Ovary (tissue), 10 donors: ENCODE measurements at places on chromosomes 6 and 20. TPM values are rescaled to one million over a fixed set of nuclear protein-coding genes. Genes with fewer than 3 reads are reported as not detected.

The EFCAB8 gene
- polyA plus RNA-seq = not detected

- no peak for DNase-seq
Observed at GRCh38 chr6:166259296-166259977, 48.8 kb downstream of the PRR18 start.

GRCh38 chr20:34129518-34130162 is 17.6 kb upstream of the EIF2S2 start:
- peak; percentile 54 for DNase-seq

The PSORS1C2 gene
- not detected for polyA plus RNA-seq

The PDE7B gene
- 11.6 TPM for polyA plus RNA-seq

DNA sequence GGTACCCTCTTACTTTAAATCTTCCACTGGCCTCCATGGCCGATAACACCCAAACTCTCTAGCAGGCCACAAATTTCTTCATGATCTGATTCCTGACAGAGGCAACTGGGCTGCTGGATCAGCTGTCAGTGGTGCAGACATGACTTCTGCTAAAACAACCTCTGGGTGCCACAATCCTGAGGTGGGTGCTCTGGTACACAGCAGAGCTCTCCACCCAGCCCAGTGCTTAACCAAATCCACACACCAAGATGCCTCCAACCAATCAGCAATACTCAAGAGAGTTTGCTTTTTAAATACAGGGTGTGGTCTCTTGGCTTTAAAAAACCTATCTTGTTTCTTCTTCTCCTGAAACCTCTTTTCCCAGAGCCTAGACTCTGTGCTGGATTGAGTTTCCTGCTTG is 126.6 kb upstream of the SPACA1 start:
- DNase-seq = no peak

The DHX16 gene
- 27.4 TPM for polyA plus RNA-seq

The PRL gene
- 0.58 TPM for polyA plus RNA-seq

GRCh38 chr6:19837511-19838441 is 606 bp downstream of the ID4 start:
- DNase-seq = peak; percentile 18

DNA sequence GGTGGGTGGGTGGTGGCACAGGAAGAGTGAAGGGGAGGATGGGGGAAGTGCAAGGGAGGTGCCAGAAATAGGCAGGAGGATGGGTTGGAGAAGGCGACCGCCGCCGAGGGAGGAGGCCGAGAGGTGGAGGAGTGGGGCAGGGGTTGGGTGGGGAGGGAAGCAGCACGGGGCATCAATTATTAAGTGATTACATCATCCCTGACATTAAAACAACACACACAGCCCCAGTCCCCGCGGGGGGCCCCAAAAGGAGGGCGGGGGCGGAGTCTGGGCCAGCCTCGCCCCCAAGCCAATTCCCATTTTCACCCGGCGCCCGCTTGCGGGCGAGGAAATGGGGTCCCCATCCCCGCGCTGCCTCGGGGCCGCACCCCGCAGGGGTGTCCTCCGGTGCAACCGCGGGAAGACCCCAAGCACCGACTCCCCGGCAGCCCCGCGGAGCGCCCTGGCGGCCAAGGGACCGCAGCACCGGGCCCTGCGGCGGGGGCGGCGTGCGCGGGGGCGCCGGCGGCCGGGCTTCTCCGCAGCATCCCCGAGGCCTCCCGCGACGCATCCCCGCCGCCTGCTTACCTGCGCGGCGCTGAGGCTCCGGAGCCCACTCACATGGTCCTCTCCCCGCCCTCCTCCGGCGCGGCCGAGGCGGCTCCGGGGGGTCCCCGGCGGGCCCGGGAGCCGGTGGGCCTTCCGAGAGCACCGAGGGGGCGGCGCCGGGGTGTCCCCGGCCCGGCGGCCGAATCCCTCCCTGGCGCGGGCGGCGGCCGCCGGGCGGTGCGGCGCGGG is 663 bp downstream of the FYN start:
- peak; percentile 65 for DNase-seq

- DNase-seq = no peak
Observed at GRCh38 chr6:124995645-124996325, 33.5 kb downstream of the RNF217 start.

DNA sequence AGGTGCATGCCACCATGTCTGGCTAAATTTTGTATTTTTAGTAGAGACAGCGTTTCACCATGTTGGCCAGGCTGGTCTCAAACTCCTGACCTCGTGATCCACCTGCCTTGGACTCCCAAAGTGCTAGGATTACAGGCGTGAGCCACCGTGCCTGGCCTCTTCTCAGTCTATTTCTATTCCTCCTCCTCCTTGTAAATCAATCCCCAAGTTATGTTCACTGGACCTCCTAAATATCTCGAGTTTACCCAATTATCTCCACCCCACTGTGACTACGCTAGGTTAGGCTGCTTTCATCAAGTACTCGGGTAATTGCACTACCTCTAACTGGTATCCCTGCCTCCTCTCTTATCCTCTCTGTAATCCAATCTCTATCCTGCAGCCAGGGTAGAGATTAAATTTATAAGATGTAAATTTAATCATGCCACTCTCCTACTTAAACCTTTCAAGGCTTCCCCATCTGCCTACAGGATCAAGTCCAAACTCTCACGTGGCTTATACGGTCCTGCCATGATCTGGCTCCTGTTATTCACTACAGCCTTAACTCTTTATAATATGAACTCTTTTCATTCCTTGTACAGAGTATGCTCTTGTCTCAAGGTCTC is 837 bp upstream of the MAD2L1BP start:
- no peak for DNase-seq

The PAQR8 gene
- polyA plus RNA-seq = 24.1 TPM

The LAMP5 gene
- polyA plus RNA-seq = 11.5 TPM

DNA sequence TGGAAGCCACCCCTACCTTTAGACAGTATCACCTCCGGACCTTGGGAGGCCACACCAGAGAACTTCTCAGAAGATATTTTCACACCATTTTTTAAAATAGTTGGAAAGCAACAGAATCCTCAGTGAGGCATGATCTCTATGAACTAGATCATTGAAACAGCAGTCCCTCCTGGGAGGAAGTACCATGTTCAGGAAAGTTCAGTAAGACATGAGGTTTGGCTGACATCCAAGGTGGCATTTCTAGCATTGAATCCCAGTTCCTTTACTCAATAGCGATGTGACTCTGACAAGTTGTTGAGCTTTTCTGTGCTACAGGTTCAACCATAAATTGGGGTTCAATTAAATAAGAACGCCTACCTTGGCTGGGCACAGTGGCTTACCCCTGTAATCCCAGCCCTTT is 169.0 kb downstream of the TBC1D7 start:
- DNase-seq = no peak

DNA sequence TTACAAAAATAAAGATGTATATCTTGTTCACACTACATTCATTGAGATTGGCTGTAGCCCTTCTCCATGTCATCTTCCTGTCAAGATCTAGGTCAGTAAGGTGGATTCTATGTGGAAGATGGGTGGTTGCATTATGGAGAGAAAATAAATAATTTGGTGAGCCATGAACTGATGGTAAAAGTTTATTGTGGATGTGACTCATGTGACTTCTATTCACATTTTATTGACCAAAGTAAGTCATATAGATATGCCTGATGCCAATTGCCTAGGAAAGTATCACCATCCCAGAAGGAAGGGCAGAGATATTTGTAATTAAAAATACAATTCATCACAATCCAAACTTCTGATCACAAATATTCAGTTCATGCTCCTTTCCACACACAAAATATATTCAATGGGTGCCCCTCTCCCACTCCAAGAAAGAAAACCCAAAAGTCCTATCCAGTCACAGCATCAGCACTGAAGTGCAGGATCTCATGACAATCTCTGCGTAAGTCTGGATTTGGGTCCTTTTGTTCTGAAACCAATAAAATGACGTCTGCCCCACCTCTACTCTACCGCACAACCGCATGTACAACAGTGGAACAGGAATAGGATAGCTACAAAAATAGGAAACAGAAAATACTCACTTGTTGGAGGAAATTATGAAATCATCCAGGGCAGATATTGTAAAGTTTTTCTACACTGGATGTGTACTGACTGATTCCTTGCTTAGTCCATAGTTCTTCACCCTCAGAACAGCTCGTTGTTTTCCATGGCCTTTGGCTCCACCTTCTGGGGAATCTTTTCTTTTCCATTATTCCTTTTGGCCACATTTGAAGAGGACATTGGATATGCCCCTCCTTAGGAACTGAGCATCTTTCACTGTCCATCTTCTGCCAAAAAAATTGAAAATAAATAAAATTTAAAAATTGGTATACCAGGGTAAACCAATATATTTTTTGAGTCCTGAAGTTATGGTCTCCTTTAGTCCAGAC is 16.1 kb upstream of the SLC17A3 start:
- peak; percentile 29 for DNase-seq

The SYNDIG1 gene
- 0.91 TPM for polyA plus RNA-seq

DNA sequence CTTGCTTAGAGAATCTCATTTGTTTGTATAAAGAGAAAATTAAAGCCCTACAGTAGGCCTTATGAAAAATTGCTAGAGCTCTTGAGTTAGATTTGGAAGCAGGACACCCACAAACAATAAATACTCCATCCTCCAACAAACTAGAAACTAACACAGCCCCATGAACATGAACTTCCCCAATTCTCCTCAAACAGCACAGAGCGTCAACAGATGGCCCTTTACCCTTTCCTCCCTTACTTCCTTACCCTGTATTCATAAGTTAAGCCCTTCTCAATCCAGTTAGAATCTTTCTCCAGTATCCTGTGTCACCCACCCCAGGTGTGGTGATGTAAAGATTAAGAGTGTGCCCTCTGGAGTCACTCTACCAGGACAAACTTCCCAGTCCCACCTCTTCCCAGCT is 113.7 kb downstream of the UNC5CL start:
- DNase-seq = no peak

DNA sequence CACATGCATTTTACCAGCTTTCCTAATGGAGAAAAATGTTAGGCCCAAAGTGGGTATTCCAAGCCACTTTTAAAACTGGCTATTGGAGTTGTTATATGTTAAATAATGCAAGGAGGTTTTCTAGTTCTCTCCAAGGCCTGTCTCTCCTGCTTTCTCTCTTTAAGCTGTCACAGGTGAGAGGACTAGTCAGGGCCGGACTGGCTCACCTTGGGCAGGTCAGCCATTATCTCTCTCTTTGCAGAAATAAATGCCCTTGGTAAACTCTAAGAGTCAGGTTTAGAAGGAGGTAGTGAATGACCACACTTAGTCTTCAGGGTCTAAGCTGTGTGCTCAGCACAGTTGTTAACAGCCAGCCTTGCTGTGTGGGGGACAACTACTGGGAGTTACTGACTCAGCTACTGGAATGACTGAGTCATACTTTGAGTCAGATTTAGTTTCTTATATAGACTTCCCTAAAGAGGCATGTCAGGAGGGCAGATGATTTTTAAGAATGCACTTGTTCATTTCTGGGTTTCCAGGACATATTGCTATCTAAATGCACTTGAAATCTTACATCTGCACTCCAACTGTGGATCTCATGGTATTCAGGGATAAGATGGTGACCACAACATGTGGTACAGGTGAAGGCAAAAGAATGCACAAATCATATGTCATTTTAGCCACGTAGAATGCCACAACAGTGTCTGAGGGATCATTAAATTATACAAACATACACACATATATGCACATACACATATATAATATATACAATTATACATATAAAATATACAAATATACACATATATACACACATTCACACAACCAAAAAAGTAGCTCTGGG is 719.4 kb downstream of the EPM2A start:
- no peak for DNase-seq

DNA sequence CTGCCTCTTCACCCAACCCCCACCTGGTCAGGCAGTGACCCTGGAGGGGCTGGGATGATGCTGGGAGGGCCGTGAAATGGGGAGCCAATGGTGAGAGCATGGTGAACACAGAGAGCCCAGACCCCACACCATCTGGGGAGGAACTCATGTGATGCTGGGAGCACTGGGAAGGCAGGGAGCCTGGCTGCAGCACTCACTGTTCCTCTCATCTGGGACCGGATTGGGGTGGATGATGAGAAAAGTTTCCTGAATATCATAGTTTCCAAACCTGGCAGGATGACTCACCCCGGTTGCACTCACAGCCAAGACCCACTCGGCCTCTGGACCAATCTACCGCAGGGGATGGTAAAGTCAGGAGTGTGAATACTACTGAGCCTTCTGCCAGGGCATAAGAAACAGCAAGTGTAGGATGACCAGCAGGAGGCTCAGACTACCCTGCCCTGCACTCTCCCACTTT is 21.8 kb downstream of the ULBP1 start:
- no peak for DNase-seq

The HSPA1L gene
- 3.2 TPM for polyA plus RNA-seq

The OGFR gene
- 28.6 TPM for polyA plus RNA-seq

- DNase-seq = no peak
Observed at GRCh38 chr20:48214601-48215000, 429.3 kb upstream of the SULF2 start.

The TFAP2B gene
- not detected for polyA plus RNA-seq

DNA sequence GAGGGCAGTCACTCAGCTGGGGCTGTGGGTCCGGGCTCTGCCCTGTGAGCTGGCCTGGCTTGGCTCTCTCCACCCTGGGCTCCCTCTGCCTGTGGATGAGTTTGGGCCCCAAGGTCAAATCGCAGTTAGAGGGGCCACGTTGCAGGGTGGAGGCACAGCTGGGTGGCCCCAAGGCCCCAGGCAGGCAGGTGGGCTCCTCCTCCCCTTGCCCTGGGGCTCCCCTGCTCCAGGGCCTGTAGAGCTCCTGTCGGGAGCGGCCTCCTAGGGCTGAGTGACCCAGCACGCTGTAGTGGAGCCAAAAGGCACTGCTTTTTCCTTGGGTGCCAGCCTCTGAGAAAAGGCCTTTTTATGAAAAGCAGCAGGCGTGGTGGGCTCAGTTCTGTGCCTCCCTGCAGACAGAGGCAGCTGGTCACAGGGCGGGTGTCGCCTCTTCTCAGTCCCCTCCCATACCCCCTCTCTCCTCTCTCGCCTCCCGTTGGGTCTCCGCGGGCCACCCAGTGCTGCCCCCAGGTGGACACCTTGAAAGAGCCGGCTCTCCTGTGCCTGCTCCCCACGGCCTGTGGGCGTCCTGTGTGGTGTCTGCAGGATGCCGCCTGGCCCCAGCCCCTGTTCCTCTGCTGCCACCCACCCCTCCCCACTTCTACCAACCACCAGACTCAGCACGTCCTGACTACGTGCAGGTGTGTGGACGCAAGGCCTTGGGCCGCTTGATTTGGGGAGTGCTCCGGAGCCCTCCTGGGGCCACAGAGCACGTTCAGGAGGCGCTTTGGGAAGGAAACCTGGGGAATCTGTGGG is 13.2 kb downstream of the SS18L1 start:
- peak; percentile 65 for DNase-seq

The ZNF451 gene
- 19.1 TPM for polyA plus RNA-seq

The SLC13A3 gene
- 1.3 TPM for polyA plus RNA-seq

The MDFI gene
- 24.0 TPM for polyA plus RNA-seq

GRCh38 chr6:67768972-67769371 is 866.1 kb upstream of the ADGRB3 start:
- DNase-seq = no peak

The CST7 gene
- polyA plus RNA-seq = 1.1 TPM

The RAET1E gene
- 0.23 TPM for polyA plus RNA-seq

GRCh38 chr6:111011360-111012142 is 29.7 kb downstream of the RPF2 start:
- no peak for DNase-seq

The TREML4 gene
- polyA plus RNA-seq = not detected
